Renal cortex interstitium (tissue), 15 donors: ENCODE measurements at places on chromosomes 11 and 22. TPM values are rescaled to one million over a fixed set of nuclear protein-coding genes. Genes with fewer than 3 reads are reported as not detected.

GRIA4 gene
- polyA plus RNA-seq, result 1.0 TPM

C11orf21 gene
- 1.1 TPM for polyA plus RNA-seq

OR52E6 gene
- not detected for polyA plus RNA-seq

BEST1 gene
- 3.5 TPM for polyA plus RNA-seq

FGF19 gene
- polyA plus RNA-seq, result 0.93 TPM

PATE2 gene
- polyA plus RNA-seq, result not detected

NLRP10 gene
- polyA plus RNA-seq, result not detected

MYO18B gene
- 0.16 TPM for polyA plus RNA-seq

NDUFC2 gene
- polyA plus RNA-seq, result 159 TPM

DNA sequence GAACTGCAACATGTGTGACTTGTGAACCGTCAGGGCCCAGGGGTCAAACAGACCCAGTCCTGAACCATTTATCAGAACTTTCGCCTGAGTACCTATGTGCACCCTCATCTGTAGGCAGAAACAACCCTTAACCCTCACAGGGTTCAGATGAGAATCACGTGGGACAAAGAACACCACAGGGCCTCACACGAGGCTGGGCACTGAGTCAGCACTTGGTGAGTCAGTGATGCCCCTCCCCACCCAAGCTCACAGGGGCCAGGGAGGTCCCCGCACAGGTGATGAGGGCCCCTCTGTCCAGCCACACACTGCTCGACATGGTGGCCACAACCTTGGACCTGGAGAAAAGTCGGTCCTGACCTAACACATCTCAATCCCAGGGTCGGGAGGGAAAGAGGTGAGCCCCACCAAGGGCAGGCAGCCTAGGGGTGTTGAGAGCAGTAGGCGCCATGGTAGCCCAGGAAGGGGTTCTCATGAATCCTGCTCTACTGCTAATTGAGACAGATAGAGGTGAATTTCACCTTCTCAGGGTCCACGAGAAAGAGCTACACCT, 176.4 kb downstream of the SHANK2 start:
- no peak for DNase-seq

DNA sequence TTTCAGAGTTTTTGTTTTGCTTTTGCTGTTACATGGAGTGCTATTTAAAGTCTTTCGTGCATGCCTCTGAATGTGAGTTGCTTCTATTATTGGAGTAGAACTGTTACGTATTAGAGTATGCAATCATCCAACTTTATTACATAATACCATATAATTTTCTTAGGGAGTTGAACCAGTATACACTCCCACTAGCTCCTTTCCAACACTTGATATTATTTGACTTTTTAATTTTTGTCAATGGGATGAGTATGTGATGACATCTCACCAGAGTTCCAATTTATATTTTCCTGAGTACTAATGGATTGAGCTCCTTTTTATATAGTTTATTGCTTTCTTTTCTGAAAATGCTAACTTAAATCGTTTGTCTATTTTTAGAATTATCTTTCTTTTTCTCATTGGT, 90.9 kb downstream of the GRAMD1B start:
- DNase-seq, result no peak

- no peak for DNase-seq
These were observed 930.7 kb downstream of the BRD1 start for GRCh38 chr22:48896766-48897644.

GRCh38 chr11:133197425-133197824, 334.9 kb downstream of the OPCML start:
- no peak for DNase-seq

DNA sequence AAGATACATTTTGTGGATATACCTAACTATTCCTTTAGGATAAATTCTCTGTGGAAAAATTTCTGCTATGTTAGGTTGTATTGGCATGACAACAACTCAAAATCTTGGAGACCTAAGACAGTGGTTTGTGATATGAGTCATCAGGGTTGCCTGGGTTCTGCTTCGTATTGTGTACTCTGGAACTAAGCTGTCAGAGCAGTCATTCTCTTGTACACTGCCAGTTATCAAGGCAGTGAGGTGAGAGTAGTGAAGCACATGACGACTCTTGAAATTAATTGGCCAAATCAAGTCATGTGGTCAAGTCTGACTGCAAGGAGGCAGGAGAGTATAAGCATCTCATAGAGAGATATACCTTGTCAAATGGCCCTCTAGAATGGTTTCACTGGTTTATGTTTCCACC, 104.4 kb downstream of the FANCF start:
- no peak for DNase-seq

GRCh38 chr11:1470681-1471611, 15.6 kb downstream of the MOB2 start:
- no peak for DNase-seq

GRCh38 chr11:111932611-111932950, 4.6 kb upstream of the DIXDC1 start:
- DNase-seq, result no peak

GRCh38 chr11:65634440-65634839, 3.5 kb upstream of the SIPA1 start:
- DNase-seq, result no peak

DNA sequence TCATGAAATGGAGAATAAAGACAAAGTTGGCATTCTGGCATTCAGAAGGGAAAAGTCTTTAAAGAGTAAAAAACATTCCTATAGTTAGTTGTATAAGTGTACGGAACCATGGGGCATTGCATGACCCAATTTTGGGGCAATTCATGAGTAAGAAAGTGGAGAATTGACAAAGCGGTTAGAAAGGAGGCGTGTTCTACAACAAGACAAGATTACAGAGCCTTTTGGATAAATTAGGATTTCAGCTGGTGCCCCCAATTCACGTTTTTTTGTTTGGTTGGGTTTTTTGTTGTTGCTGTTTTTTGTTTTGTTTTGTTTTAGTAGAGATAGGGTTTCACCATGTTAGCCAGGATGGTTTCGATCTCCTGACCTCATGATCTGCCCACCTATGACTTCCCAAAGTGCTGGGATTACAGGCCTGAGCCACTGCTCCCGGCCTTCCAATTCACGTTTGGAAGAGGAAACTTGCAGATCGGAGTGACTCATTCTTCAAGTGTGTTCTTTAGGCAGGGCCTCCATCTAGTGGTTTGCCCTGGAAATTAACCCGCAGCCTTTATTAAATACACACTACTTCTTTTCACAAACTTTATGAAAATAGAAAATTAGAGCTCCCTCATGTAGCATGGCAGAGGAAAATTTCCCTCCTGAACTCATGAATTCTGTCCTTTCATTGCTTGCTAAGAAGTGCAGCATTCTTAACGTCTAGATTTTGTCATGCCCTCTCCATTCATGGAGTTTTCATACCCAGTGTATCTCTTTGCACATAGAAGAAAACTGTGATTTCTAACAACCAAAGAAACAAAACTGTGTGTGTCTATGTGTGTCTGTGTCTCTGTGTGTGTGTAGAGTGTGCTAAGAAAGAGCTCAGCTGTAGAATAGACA, 118.1 kb downstream of the BBOX1 start:
- DNase-seq, result peak; percentile 35

GRCh38 chr11:65606876-65607613, 7.0 kb downstream of the MAP3K11 start:
- DNase-seq, result peak; percentile 95

DNA sequence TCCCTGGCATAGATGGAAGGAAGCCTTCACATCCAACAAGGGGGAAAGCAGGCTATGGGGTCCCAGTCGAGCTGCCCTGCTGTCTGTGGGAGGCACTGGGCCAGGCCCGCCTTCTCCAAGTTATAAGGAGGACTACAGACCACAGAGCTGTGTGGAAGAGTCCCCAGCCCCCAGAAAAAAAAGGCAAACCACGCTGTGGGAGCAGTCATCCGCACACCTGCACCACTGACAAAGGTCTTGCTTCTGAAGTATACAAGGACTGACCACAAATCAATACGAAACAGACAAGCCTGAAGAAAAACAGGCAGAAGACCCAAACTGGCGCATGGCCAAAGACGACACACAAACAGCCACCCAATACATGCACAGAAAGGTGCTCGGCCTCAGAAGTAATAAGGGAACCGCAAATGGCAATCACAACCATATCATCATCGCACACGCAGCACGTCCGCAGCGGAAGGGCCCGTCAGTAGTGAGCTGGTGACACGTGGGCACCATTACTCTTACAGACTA, 384.1 kb downstream of the CTTN start:
- DNase-seq, result no peak

DNA sequence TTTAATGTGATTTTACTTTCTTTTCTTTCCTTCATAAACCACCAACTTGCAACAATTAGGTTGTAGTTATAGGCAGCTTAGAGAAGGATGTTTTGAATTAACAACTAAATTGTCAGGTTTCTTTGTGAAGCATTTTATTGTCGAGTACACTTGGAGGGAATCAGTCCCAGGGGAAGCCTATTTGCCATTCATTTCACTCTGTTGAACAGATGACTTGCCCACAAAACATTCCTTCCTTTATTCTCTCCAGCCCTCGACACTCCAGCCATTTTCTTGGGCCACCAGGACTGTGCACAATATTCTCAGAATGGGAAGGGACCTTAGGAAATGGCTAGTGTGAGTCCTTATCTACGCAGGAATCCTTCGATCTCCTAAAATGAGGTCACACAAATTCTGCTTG, 620.6 kb downstream of the SOX6 start:
- DNase-seq, result no peak

- DNase-seq, result no peak
These were observed 30.6 kb downstream of the ADORA2A start for GRCh38 chr22:24457894-24458420.

- DNase-seq, result no peak
These were observed 80.4 kb downstream of the BDNF start for GRCh38 chr11:27619763-27620335.

DNA sequence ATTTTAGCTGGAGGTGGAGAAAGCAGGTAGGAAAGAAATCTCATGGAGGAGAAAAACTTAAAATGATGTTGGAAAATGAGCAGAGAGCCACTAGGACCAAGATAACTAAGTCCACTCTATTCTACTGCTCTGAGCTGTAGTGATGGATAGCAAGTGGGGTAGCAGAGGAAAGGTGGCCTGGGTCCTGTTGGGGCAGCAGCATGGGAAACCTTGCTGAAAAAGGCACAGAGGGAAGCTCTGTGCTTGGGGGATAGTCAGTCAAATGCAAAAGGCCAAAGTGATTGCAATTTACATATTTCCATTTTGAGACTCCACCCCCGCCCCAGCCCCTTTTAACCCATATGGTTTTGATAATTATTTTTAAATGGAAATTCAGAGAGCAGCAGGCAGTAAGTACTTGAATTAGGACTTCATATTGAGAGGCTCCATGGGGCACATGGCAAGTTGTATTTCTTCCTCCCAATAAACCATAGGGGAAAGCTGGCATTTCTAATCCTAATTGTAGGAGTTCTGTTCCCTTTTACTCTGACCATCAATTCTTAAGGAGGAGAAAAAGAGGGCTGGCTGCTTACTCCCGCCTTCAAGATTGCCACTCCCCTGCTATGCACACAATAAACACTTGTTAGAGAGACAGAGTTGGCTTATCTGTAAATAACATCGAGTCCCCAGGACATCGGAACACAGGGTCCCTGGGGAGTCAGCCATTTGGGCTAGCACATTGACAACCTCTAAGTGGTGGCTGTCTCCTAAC, 1341.5 kb upstream of the TENM4 start:
- DNase-seq, result no peak

GRCh38 chr11:27717377-27717776, 17.1 kb upstream of the BDNF start:
- no peak for DNase-seq

DNA sequence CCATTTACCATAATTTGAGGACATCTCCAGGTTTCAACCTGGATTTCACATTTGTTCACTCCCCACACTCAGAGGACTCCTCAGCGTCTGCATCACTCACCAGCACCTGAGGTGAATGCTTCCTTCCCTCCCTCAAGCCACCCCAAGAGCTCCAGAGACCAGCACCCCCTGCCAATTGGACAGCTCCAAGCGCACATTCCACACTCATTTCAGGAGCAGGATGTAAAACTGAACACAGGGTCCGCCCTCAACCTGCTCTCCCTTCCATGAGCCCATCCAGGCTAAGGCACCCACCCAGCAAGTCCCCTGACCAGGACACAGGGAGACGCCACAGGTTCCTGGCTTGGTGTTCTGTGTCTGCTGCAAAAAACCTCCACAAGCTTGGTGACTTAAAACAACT, 3.9 kb downstream of the SCGB1D1 start:
- no peak for DNase-seq

DNA sequence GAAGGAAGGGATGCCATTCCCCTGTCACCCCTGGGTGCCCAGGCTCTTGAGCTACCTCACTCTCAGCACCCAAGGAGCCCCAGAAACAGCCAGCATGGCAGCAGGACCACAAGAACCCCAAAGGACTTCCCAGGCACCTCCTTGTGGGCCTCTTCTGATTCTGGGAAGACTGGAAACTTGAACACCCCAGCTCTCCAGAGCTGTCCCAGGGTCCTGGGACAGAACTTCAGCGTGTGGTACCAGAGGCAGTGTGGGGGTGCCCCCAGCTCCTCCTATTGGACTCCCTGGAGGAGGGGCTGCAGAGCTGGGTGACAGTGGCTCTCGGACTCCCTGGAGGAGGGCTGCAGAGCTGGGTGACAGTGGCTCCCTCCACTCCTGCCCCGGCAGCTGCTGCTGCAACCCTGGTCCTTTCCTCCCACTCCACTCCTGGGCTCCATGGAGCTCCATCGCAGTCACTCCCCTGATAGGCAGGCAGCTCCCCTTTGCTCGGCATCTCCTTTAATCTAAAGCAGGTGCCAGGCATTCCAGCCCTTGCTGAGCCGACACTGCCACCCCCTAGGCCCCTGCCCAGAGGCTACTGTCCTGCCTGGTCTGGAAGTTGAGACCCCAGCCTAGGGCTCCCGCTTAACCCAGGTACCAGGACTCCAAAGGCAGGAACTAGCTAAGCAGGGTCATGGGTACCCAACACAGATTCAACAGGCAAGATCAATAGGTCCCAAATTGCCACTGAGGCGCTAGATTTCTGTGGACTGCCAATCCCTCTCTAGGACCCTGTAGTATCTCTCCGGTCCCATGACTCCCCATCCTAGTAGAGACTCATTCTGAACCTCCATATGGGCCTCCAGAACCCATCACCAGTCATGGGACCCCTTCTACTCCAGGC, 2.7 kb downstream of the BCL9L start:
- no peak for DNase-seq
